ENCODE measurements at places on chromosomes 4 and X. TPM values are rescaled to one million over a fixed set of nuclear protein-coding genes. Genes with fewer than 3 reads are reported as not detected.
A peak's percentile ranks its signal among the peaks of the same experiment; 100 is the strongest.

- H3K4me1 ChIP-seq = peaks cover 5% of the 10 kb centered on the region
- no peaks in the 10 kb centered on the region for H3K36me3 ChIP-seq
- DNase-seq = peak; percentile 40
- H3K27me3 ChIP-seq = no peaks in the 10 kb centered on the region
- no peak overlapping the region for H3K4me3 ChIP-seq
Observed at GRCh38 chrX:78838709-78839108, 91.2 kb downstream of the LPAR4 start.

GRCh38 chr4:3307060-3307459 is 14.2 kb downstream of the RGS12 start:
- DNase-seq = peak; percentile 39
- no peak overlapping the region for H3K4me3 ChIP-seq
- no peaks in the 10 kb centered on the region for H3K27me3 ChIP-seq
- H3K4me1 ChIP-seq = peaks cover 4% of the 10 kb centered on the region

- no peaks in the 10 kb centered on the region for H3K27me3 ChIP-seq
- H3K27ac ChIP-seq = no peak overlapping the region
- H3K36me3 ChIP-seq = peaks cover 7% of the 10 kb centered on the region
- DNase-seq = no peak
Observed at GRCh38 chrX:139187738-139188137, 342.8 kb upstream of the F9 start.

- peak; percentile 85 for DNase-seq
- no peak overlapping the region for H3K27ac ChIP-seq
- no peaks in the 10 kb centered on the region for H3K27me3 ChIP-seq
Observed at GRCh38 chrX:135295238-135295943, 13.9 kb upstream of the ETDC start.

DNA sequence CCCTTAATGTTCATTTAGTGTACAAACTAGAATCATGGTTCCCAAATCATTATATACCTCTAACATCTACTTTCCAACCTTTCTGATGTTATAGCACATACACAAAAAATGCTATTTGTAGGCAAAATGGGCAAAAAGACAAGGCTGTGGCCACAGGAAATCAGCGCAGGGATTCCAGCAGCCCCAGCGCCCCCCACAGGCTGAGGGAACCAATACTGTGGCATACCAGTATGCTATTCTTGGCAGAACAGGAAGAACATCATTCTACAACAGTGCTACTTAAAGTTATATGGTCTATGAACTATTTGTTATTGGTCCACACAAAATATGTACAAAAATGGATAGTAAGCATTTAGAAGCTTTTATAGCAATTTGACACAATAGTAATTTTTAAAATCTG is 25.3 kb downstream of the STEEP1 start:
- H3K4me1 ChIP-seq = no peaks in the 10 kb centered on the region
- H3K4me3 ChIP-seq = no peak overlapping the region
- no peaks in the 10 kb centered on the region for H3K27me3 ChIP-seq
- DNase-seq = peak; percentile 49
- no peak overlapping the region for H3K27ac ChIP-seq

GRCh38 chr4:150425161-150425560 is 156.8 kb upstream of the MAB21L2 start:
- H3K4me1 ChIP-seq = no peaks in the 10 kb centered on the region
- no peak for DNase-seq
- H3K27ac ChIP-seq = no peak overlapping the region
- H3K27me3 ChIP-seq = no peaks in the 10 kb centered on the region

GRCh38 chrX:94435799-94436198 is 761.8 kb downstream of the FAM133A start:
- no peaks in the 10 kb centered on the region for H3K36me3 ChIP-seq
- no peak overlapping the region for H3K27ac ChIP-seq

DNA sequence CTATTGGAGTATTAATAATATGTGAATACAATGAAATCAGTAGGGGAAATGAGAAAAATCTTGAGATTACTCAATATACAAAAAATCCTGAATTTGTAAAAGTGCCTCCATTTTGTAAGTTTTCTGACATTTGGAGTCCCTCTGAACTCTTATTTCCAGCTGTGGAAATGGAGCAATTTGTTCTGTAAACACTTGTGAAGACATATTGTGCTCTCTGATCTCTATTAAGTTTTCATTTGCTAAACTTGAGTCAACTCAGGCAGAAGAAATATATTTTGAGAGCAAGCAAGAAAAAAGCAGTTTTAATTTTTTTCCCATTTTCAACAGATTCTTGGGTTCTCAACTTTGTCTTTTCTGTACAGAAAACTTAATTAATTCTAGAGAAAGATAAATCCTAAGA is 51.4 kb upstream of the PCDH18 start:
- DNase-seq = no peak
- no peaks in the 10 kb centered on the region for H3K36me3 ChIP-seq
- H3K4me3 ChIP-seq = no peak overlapping the region
- H3K27ac ChIP-seq = no peak overlapping the region
- no peaks in the 10 kb centered on the region for H3K27me3 ChIP-seq
- no peaks in the 10 kb centered on the region for H3K4me1 ChIP-seq

- H3K27ac ChIP-seq = no peak overlapping the region
- DNase-seq = peak; percentile 39
- H3K4me1 ChIP-seq = peaks cover 9% of the 10 kb centered on the region
- no peaks in the 10 kb centered on the region for H3K27me3 ChIP-seq
- H3K36me3 ChIP-seq = no peaks in the 10 kb centered on the region
- no peak overlapping the region for H3K4me3 ChIP-seq
Observed at GRCh38 chr4:10035130-10035529, 13.8 kb upstream of the SLC2A9 start.

DNA sequence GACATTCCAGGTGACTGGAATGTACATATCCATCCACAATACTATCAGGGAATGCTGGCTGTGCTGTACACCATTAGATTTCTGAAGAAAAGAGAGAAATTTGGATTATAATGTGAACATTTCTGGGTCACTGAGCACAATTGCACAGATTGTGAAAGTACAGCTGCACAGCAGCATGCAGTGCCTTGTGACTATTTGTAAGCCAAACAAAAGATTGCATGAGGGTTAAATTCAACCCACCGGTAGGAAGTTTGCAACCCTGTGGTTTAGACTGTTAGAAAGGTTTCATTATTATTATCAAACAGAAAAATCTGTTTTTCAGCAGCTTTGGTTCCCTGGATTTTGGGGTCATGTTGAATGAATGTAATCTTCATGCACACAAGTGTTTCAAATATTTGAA is 24.5 kb downstream of the DDIT4L start:
- H3K27me3 ChIP-seq = no peaks in the 10 kb centered on the region
- DNase-seq = no peak
- no peaks in the 10 kb centered on the region for H3K36me3 ChIP-seq
- H3K27ac ChIP-seq = no peak overlapping the region
- no peak overlapping the region for H3K4me3 ChIP-seq

DNA sequence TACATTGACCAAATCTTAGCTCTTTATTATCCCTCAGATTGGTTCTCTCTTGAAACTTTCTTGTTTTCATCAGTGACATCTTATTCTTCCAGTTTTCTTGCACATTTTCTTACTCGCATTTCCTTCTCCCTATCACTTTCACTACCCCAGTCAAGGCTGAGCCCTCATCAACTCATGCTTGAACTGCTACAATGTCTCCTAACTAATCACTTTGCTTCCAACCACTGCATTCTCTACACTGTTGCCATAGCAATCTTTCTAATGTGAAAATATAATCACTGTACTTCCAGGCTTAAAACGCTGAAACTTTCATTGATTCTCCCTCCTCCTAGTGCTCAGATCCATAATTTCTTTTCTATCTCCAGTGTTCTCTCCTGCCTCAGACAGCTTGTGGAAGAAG is 22.2 kb upstream of the LPAR4 start:
- no peak overlapping the region for H3K4me3 ChIP-seq
- no peak overlapping the region for H3K27ac ChIP-seq
- no peaks in the 10 kb centered on the region for H3K36me3 ChIP-seq
- DNase-seq = no peak

- no peak overlapping the region for H3K4me3 ChIP-seq
- no peaks in the 10 kb centered on the region for H3K27me3 ChIP-seq
- peak; percentile 73 for DNase-seq
- peaks cover 4% of the 10 kb centered on the region for H3K4me1 ChIP-seq
- H3K27ac ChIP-seq = no peak overlapping the region
Observed at GRCh38 chrX:1899841-1900240, 285.0 kb downstream of the ASMT start.

DNA sequence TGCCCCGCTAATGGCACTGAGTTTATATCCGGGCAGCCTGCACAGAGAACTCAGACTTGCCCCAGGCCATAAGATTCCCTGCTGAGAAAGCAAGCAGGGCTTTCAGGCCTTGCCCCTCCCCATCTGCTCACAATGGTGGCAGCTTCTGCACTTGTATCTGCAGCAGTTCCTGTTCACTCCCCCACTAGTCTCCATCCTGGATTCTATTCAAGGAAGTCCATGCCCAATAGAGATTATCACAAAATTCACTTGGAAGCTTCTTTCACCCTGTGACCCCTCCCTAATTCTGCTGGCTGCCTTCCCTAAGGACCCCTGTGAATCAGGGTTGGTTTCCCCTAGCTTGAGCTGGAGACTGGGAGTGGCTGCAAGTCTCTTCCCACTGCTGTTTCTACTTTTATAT is 34.5 kb upstream of the UCP1 start:
- no peaks in the 10 kb centered on the region for H3K36me3 ChIP-seq
- H3K4me1 ChIP-seq = no peaks in the 10 kb centered on the region
- no peaks in the 10 kb centered on the region for H3K27me3 ChIP-seq
- no peak overlapping the region for H3K27ac ChIP-seq

GRCh38 chr4:177308125-177308524 is 1.5 kb upstream of the NEIL3 start:
- no peaks in the 10 kb centered on the region for H3K27me3 ChIP-seq
- no peak overlapping the region for H3K27ac ChIP-seq
- H3K36me3 ChIP-seq = no peaks in the 10 kb centered on the region
- no peak overlapping the region for H3K4me3 ChIP-seq

DNA sequence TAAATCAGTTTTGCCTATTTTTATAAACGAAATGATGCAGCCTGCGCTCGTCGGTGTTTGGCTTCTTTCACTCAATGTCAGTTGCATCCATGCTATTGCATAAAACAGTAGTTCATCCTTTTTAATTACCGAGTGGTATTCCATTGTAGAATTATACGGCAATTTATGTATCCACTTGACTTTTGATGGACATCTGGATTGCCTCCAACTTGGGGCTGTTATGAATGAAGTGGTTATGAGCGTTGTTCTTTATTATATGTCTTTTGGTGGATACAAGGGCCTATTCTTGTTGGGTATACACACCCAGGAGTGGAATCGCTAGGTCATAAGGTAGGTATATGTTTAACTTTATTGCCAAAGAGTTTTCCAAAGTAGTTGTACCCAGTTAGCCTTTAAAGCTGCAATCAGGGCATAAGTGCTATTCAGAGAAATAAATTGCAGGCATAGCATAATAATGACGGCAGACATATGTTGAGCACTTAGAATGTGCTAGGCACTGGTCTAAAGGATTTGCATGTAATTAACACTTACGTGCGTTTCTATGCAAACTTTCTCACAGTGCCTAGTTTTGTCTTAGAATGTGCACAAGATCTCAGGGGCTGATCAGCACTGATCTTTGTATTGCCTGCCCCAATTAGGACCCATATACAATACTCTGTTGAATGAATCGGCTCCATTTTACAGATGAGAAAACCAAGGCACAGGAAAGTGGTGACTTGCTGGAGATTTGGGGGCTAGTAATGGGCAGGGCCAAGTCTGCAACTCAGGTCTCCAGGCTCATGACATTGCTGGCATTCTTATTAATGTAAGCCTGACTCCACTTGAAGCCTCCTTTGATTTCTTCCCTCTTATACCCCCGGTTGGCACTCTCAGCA is 407.0 kb downstream of the BCOR start:
- no peaks in the 10 kb centered on the region for H3K27me3 ChIP-seq
- H3K36me3 ChIP-seq = no peaks in the 10 kb centered on the region
- H3K4me1 ChIP-seq = peaks cover 3% of the 10 kb centered on the region
- no peak overlapping the region for H3K27ac ChIP-seq
- DNase-seq = no peak

- no peak for DNase-seq
- H3K4me3 ChIP-seq = no peak overlapping the region
- no peaks in the 10 kb centered on the region for H3K36me3 ChIP-seq
- no peak overlapping the region for H3K27ac ChIP-seq
- H3K4me1 ChIP-seq = peaks cover 3% of the 10 kb centered on the region
Observed at GRCh38 chrX:119688911-119689321, 4.1 kb downstream of the SEPTIN6 start.

DNA sequence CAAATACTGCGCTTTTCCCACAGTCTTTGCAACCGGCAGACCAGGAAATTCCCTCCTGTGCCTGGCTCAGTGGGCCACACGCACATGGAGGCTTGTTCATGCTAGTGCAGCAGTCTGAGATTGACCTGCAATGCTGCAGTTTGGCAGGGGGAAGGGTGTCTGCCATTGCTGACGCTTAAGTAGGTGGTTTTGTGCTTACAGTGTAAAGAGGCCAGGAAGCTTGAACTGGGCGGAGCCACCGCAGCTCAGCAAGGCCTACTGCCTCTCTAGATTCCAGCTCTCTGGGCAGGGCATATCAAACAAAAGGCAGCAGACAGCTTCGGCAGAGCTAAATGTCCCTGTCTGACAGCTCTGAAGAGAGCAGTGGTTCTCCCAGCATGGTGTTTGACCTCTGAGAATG is 390.5 kb upstream of the TECRL start:
- peak; percentile 45 for DNase-seq
- H3K4me1 ChIP-seq = peaks cover 4% of the 10 kb centered on the region
- H3K27me3 ChIP-seq = no peaks in the 10 kb centered on the region
- no peak overlapping the region for H3K4me3 ChIP-seq
- H3K36me3 ChIP-seq = no peaks in the 10 kb centered on the region

DNA sequence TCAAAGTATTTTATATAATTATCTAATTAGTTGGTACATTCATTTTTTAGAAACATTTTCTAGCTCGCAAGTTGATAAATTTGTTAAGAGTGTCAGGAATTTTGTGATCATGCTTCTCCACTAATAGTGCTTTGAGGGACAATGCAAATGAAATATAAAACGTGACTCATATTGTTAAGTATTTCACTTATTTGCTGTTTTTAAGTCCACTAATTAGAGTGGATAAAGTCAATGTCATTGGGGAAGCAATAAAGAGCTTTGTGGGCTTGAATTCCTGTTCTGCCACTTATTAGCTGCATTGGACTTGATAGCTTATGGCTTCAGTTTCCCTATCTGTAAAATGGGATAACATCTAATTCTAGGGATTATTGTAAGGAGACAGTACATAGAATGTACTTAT is 26.5 kb upstream of the ANAPC4 start:
- no peak overlapping the region for H3K4me3 ChIP-seq
- no peak overlapping the region for H3K27ac ChIP-seq
- no peak for DNase-seq
- H3K27me3 ChIP-seq = no peaks in the 10 kb centered on the region

DNA sequence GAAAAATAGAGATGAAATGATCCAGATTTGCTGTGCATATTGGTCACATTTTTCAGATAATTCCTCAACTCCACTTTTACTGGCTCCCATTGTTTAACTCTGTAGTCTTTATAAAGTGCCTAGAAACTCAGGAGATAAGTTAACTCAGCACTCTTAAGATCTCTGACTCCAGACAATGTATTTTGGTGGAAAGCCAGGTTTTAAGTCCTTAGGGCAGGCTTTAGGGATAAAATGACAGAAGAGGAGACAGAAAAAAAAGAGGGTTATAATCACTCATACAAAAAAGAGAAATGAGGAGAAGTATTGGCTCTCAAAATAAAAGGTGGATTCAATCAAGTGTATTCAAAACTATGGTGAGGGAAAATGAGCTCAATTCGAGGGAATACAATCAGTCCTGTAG is 674.8 kb upstream of the INTU start:
- H3K36me3 ChIP-seq = no peaks in the 10 kb centered on the region
- DNase-seq = no peak
- H3K4me3 ChIP-seq = no peak overlapping the region
- no peak overlapping the region for H3K27ac ChIP-seq
- no peaks in the 10 kb centered on the region for H3K4me1 ChIP-seq

BRS3 gene
- not detected for total RNA-seq

PASD1 gene
- total RNA-seq = not detected

CD40LG gene
- total RNA-seq = not detected

ADH7 gene
- total RNA-seq = not detected

MAGEA11 gene
- total RNA-seq = not detected

MAB21L2 gene
- not detected for total RNA-seq

Data from endodermal cell (in vitro differentiated cells).